IPS DF 6.9 (cell line): ENCODE measurements at places on chromosomes 7 and 10.

DNA sequence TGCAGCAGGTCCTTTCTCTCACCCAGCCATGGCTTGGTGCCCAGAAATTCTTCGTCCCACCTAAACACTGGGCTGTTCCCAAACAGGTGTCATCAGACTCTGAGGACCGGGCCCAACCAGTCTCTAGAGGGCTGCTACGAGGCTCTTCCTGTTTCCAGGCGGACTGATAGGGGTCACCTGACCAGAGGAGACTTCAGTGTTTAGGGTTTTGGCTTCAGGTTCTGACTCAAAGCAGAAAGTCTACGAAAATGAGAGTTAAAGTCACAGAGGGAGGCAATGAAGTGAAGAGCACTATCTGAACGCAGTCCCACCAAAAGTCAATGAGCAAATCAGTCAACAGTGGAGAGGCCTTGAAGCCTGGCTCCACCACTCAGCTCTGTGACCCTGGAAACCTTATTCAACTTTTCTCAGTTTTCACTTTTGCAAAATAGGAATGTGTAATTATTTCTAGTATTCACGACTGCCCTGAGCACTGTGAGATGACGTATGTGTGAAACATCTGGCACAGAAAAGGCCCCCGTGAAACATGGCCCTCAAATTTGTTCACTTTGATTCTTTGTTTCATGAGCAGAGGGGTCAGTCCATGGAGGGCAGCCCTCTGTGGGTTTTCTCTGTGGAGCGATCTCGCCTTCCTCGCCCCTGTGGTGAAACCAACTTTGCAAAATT, 189.9 kb upstream of the PDE1C start:
- DNase-seq, result no peak

GRCh38 chr7:101395376-101395775, 32.7 kb downstream of the COL26A1 start:
- no peak for DNase-seq

DNA sequence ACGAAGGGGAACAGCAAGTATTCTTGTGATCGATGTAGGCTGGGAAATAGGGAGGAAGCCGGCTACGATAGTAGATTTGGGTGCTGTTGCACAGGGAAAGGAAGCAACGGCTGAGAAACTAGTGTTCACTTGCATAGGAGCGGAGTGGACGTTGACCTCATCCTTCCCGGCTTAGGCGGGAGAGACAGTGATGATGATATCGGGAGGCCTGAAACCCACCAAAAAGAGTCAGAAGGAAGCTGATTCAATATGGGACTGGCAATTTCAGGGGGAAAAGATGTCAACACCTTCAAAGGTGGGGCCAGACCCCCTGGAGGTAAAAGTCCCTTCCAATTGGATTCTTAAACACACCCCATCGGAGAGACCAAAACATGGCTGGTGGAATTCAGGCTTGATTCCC, 61.3 kb downstream of the CARD11 start:
- DNase-seq, result no peak

DNA sequence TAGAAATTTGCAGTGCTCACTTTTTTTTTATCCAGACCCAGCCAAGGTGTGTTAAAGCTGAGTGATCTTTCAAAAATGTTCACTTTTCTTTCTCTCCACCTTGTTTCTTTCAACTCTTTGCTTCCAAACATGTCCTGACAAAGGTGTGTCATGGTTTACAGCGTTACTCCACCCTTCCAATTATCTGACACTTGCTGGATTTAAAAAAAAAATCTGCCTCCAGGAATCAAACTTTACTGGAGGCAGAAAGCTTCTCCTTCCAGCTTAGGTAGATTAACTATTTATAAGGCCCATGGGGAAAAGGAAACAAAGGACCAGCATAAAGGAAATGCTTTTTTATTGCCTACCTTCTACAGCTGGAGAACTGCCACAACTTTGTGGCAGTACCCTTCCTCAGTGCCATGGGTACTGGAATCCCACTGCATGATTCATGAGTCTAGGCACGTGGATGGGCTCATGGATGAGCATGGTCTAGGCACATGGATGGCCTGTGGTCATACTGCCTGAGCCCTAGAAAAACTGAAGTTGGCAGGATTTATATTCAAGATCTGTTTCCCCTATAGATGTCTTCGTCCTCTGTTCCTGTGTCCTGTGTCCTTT, at the start of gene COL17A1:
COL17A1 (minus strand) TSS at position 80 of the 600 bp plus-strand sequence. CDS start 5,207 bp downstream, outside the sequence.
- no peak for DNase-seq

GRCh38 chr7:153044981-153045380, 285.4 kb downstream of the ACTR3B start:
- DNase-seq, result no peak

GRCh38 chr10:121084016-121084674, 233.0 kb downstream of the WDR11 start:
- DNase-seq, result no peak

- DNase-seq, result no peak
Measured at GRCh38 chr10:122669842-122670241, 29.8 kb downstream of the C10orf120 start.
